ENCODE measurements at places on chromosomes 12 and 14. TPM values are rescaled to one million over a fixed set of nuclear protein-coding genes. Genes with fewer than 3 reads are reported as not detected.

GPHB5 gene
- not detected for total RNA-seq

TAS2R43 gene
- total RNA-seq, result 0.47 TPM

INHBC gene
- 0.14 TPM for total RNA-seq

DNA sequence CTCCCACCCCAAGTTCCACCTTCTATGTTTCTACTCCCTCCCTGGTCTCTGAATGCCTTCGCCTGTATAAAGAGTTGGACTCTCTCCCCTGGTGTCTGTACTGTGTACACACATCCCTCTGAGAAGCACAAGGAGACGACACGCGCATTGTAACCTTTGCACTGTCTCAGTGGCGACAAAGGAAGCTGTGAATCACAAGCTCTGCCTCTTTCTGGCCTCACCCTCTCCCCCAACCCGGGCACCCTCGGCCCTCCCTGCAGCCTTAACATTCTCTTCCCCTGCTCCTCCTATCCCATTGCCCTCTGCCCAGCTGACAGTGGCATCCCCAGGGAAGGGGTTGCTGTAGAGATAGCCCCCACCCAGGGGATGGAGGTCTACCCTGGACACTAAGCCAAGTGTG lies 2.5 kb upstream of the SMARCD1 start:
- peak overlapping the region; percentile 58 for H3K27ac ChIP-seq
- no peaks in the 10 kb centered on the region for H3K27me3 ChIP-seq
- no peaks in the 10 kb centered on the region for H3K36me3 ChIP-seq
- peaks cover 31% of the 10 kb centered on the region for H3K4me1 ChIP-seq
- DNase-seq, result no peak

DNA sequence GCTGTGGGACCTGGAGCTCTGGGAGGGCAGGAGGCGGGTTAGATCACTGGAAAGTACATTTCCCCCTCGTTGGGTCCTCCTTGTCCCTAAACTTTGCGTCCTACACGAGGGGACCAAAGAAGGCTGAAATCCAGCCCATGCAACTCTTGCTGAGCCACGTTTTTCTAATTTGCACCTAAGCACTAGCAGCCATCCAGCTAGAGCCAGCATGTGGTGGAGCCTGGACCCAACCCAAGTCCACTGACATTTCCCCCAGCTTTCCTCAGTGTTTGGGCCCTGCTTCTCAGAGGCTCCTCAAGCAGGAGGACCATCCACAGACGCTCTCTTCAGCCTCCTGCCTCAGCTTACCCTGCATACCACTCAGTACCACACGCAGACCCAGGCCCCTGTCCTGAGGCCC lies 49.7 kb downstream of the TSPAN11 start:
- DNase-seq, result no peak
- no peak overlapping the region for H3K4me3 ChIP-seq
- H3K36me3 ChIP-seq, result no peaks in the 10 kb centered on the region
- no peaks in the 10 kb centered on the region for H3K27me3 ChIP-seq

- H3K4me1 ChIP-seq, result no peaks in the 10 kb centered on the region
- no peak for DNase-seq
- no peaks in the 10 kb centered on the region for H3K36me3 ChIP-seq
- no peak overlapping the region for H3K4me3 ChIP-seq
Observed at GRCh38 chr12:107635139-107635538, 50.5 kb upstream of the PWP1 start.

GRCh38 chr12:31004666-31005065 lies 69.0 kb upstream of the DDX11 start:
- H3K27ac ChIP-seq, result no peak overlapping the region
- H3K4me3 ChIP-seq, result no peak overlapping the region
- H3K27me3 ChIP-seq, result no peaks in the 10 kb centered on the region
- no peaks in the 10 kb centered on the region for H3K4me1 ChIP-seq
- DNase-seq, result no peak

GRCh38 chr14:70186900-70187451 lies 1.8 kb downstream of the SLC8A3 start:
- H3K4me1 ChIP-seq, result peaks cover 29% of the 10 kb centered on the region
- DNase-seq, result no peak
- H3K4me3 ChIP-seq, result peak overlapping the region; percentile 94
- H3K27me3 ChIP-seq, result peaks cover 54% of the 10 kb centered on the region

DNA sequence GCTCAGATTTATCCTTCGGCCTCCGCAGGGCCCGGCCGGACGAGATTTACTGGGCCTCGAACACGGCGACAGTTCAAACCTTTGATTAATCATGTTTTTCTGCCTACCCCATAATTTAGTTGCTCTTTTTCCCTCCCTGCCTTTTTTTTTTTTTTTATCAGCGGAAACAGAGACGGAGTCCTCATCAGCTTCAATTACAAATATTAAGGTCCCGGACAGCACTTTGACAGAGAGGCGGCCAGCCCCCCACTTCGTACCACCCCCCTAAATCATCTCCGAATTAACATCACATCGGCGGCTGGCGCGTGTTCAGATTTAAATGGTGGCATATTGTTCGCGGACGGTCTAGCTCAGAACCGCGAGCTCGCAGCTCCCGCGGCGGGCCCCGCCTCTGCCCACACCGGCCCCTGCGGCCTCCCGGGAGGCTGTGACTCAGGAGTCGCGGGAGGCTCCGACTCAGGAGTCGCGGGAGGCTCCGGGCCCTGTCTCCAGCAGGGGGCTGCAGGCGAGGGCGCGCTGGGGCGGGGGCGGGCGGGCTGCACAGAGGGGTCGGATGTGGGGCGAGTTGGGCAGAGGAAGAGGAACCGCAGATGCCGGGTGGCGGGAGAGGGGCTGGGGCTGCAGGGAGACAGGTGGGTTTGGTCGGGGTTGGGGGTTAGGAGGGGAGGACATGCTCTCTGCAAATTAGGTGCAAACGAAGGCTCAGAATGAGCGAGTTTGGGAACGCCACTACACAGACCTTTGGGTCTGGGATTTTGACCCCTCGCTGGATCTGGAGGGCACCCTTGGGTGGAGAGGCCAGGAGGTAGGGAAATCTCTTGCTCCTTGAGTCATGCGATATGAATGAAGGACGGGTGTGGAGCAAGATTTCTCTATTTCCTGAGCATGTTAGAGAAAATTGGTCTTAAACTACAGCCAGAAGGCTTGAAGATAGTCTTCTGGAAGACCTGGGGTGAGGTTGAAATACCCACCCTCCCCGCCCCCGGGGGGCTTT lies 19.6 kb upstream of the ATP5MC2 start:
- peak; percentile 45 for DNase-seq
- peaks cover 23% of the 10 kb centered on the region for H3K4me1 ChIP-seq
- peaks cover 79% of the 10 kb centered on the region for H3K27me3 ChIP-seq
- H3K36me3 ChIP-seq, result no peaks in the 10 kb centered on the region
- H3K4me3 ChIP-seq, result peak overlapping the region; percentile 74

DNA sequence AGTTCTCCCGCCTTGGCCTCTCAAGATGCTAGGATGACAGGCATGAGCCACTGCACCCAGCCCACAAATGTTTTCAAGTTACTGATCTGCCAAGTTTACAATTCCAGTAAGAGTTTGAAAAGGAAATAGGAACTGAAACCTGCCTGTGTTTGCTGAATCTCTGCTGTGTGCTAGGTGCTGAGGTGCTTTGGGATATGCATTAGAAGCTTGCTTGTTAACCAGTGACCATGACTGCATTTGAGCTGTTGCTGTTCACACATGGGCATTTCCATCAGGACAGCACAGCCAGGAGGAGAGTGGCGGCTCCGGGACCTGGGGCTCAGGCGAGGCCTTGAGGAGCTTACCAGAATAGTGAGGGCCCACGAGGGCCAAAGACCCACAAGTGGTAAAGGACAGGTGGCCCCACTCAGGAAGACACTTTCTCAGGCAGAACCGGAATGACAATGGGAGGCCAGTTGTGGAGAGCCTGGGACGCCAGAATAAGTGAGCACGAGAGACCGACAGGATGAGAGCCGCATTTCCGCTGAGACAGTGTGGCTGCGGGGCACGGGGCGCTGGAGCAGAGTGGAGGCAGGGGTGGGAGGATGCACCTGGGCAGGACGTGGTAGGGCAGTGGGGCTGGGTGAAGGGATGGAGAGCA lies 54.5 kb upstream of the MMP17 start:
- no peaks in the 10 kb centered on the region for H3K4me1 ChIP-seq
- H3K27me3 ChIP-seq, result no peaks in the 10 kb centered on the region
- peak overlapping the region; percentile 53 for H3K27ac ChIP-seq
- DNase-seq, result no peak
- H3K36me3 ChIP-seq, result peaks cover 12% of the 10 kb centered on the region
- no peak overlapping the region for H3K4me3 ChIP-seq
